Activated T-cell treated with anti-CD3 and anti-CD28 coated beads for 48 hours (primary cell): ENCODE measurements at places on chromosomes 2 and 18.

GRCh38 chr2:207014424-207014823 lies 75.1 kb downstream of the CPO start:
- DNase-seq: no peak

DNA sequence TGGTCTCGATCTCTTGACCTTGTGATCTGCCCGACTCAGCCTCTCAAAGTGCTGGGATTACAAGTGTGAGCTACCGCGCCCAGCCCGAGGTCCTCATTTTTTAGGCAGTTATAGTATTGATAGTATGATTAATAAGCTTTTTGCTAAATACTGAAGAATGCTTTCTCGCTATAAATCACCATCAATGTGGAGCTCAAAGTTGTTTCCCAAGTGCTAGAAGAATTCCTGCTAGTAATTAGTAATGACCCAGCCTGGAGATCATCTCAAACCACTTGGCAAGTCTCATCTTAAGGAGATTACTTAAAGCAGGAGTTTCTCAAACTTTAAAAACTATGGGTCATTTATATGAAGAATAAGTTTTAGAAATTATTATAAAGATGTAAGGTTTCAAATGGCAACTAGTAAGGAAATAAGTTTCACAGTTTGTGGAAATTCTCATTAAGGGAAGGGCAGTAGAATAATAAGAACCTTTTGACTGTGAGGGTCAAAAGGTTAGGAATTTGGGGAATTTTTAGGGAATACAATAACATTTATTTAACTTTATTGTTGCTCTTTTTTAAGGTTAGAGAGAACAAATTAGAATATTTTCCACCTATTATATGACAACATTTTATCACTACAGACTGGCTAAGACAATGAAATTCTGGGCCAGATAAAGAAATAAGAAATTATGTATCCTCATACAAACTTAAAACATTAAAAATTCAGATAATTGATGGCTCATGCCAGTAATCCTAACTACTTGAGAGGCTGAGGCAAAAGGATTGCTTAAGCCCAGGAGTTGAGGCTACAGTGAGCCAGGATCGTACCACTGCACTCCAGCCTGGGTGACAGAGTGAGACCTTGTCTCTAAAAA lies 148.6 kb upstream of the MAP3K20 start:
- no peak for DNase-seq

- no peak for DNase-seq
Observed at GRCh38 chr18:27567434-27567833, 382.3 kb upstream of the CHST9 start.

DNA sequence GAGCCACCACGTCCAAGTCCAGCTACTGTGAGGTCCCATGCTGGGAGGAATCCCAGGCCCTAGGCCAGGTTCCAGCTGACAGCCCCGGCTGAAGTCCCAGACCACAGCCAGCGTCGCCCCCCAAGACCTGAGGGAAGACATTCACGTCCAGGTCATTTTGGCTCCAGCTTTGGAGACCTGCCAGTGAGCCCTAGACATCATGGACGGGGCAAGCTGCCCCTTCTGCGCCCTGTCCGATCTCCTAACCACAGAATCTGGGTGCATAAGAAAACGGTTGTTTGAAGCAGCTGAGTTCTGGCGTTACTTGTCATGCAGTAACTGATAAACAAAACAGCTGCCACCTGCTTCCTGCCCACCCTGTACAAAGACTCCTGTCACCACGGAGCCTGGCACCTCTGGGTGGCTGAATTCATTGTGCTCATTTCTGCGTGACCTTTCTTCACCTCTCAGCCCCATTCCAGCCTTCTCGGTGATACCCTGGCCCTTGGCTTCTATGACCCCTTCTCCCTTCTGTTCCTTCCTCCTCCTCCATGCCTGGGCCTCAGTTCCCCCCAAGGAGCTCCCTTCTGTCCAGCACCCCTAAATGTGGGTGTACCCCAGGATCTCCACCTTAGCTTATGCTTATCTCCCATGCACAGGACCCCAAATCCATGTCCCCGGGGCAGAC lies 72.6 kb upstream of the SMAD7 start:
- DNase-seq: no peak

GRCh38 chr2:2825516-2826208 lies 494.6 kb upstream of the MYT1L start:
- no peak for DNase-seq

GRCh38 chr2:58271826-58272225 lies 30.7 kb upstream of the FANCL start:
- no peak for DNase-seq
